Right forelimb (tissue), 1 donor: ENCODE measurements at places on chromosomes 1 and 21.
A peak's percentile ranks its signal among the peaks of the same experiment; 100 is the strongest.

DNA sequence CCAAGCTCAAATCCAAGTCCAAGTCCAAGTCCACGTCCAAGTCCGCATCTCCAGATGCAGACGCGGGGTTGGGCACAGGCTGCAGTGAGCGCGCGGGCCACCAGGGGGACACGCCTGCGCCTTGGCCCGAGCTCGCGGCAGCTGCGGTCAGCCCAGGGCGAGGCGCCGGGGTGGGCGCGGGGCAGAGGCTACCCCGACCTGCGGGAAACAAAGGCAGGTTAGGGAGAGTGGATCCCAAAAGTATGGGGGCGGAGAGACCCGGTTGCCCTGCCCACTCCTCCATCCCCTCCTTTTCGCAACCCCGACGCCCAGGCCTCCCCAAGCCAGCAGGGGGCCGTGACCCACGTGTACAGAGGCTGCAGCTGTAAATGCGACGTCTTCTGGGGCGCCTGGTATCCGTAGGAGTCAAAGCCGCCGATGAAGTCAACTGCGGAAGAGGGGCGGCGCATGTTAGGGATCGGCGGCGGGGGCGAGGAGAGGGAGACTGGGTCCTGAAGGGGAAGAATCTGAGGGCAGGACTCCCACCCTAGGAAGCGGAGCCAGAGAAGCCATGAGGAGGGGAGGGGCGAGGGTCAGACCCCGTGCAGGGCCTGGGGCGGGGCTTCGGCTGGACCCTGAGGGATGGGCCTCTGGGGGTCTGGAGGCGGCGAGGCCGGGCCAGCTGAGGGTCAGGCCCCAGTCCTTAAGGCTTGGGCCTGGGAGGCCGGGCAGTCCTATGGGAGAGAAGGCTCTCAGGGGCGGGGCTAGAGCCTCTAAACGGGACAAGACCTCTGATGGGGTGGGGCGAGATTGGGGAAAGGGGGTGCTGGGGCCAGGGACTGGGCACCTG, 58.0 kb downstream of the NKAIN1 start:
- peak; percentile 81 for DNase-seq

GRCh38 chr1:156203331-156203730, 9.4 kb downstream of the SLC25A44 start:
- no peak for DNase-seq

DNA sequence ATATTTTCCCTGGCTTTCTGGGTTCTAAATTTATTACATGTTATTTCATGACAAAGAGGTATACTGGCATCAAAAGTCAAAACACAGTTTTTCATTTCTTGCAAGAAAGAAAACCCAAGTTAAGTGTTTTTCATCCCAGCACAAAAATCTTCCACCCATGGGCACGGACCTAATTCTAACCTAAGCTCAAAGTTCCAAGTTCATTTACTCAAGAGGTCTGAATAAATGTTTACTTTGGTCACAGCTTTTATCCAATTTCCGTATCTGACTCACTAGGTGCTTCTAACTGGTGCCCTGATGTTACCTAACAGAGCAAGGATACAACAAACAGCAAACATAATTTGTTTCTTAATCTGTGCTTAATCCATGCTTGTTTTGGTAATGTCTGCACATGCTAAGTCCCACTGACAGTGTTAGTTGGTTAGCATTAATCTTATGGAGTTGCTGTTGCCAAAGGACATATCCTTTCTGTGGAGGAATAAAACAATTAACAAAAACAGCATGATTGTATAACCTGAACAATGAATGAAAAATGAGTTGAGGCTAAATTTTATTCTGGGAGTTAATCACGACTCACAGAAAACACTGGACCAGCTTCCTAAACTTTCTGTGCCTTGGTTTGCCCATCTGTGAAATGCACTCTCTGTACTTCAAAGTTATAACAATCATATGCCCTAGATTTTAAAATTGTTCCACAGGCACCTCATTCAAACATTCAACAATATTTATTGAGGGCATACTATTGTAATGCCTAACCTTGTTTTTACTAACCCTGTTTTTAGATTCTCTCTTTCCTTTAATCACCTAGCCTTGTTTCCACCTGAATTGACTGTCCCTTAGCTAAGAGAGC, 4.2 kb upstream of the CHD1L start:
- no peak for DNase-seq

DNA sequence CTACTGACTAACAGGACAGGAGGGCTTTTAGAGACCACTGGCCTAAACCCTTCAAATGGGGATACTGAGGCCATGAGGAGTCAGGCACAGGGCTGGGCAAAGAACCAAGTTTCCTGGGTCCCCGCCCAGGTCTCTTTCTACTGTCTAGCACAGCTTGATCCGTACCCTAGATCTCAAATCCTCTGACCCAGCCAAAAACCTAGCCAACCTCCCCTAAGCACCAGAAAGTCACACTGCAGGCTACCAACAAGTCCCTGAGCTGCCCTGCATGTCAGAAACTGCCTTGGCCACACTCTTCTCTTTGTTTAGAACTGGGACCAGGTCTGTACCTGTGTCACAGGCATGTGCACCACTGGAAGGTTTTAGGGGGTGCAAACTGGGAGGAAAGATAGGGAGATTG, 33.6 kb downstream of the AHDC1 start:
- DNase-seq, result no peak

- DNase-seq, result peak; percentile 72
Observed at GRCh38 chr1:44030605-44031251, 534 bp downstream of the SLC6A9 start.

DNA sequence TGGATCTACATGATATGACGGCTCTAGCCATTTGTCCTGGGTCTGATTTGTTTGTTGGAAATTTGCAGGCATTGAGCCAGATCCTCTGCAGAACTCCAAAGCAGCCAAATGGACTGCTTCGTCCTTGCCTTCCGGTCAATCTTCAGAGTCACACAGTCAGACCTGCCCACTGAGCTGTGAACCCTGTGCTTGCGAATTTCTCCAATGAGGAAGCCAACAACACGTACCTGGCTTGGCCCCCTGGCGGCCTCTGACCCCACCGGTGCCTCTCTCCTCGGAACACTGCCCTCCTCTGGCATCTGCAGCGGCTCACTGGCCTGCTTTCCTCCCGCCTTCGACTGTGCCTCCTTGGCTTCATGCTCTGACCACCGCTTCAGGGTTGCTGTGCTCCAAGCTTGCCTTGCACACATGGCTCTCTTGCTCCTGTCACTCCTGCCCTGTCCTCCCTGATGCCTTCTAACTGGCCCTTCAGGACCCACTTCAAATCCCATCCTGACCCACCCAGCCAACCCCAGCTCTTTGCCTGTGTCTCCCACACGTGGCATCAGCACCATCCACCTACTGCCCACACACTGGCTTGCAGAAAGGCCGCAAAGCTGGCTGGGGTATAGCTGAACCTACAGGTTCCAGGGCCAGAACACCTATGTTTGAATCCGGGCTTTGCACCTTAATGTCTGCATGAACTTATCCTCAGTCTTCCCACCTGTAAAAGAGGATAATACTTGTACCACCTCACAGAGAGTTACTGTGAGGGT, 128.2 kb downstream of the KCNN3 start:
- DNase-seq, result no peak

DNA sequence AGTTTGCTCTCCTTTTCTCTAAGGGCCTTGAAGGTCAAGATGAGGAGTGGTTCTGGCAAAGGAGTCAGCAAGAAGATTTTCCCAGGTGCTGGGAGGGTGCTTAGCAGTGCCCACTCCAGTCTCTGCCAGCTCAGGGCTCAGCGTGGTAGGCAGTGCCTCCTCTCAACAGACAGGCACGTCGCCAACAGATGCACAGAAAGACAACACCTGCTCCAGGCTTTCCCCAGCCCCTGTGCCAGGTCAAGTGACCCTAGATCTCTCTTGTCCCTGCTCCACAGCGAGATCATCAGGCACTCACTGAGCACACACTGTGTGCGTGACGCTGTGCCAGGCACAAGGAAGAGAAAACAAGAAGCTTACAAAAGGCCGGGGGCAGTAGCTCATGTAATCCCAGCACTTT, 86.0 kb downstream of the CASZ1 start:
- DNase-seq, result no peak
